ENCODE measurements at places on chromosomes 3 and 15. TPM values are rescaled to one million over a fixed set of nuclear protein-coding genes. Genes with fewer than 3 reads are reported as not detected.

Gene RBMS3
- 51.4 TPM for total RNA-seq

Gene MINDY4B
- not detected for total RNA-seq

Gene LARP6
- total RNA-seq: 34.1 TPM

Gene BCL2A1
- total RNA-seq: 0.46 TPM

Gene ITIH1
- not detected for total RNA-seq

Gene SUMF1
- 10.9 TPM for total RNA-seq

Gene DOCK3
- total RNA-seq: 4.1 TPM

Gene UACA
- 61.6 TPM for total RNA-seq

Gene ADGRG7
- total RNA-seq: not detected

Gene SAMMSON
- not detected for total RNA-seq

Gene LNP1
- 4.1 TPM for total RNA-seq

Gene MAP2K1
- 38.2 TPM for total RNA-seq

Gene C3orf49
- total RNA-seq: not detected

Gene FANCD2
- 1.7 TPM for total RNA-seq

Gene GXYLT2
- total RNA-seq: 34.8 TPM

Gene TMEM212
- total RNA-seq: not detected

Gene FEZF2
- not detected for total RNA-seq

Gene SPESP1
- total RNA-seq: 9.0 TPM

Gene CDC25A
- 0.91 TPM for total RNA-seq

Gene MUC20
- 0.86 TPM for total RNA-seq

Gene EAF2
- 5.2 TPM for total RNA-seq

Gene CRYGS
- total RNA-seq: 1.6 TPM

Gene THPO
- total RNA-seq: 0.28 TPM

Gene NPAP1
- 0.03 TPM for total RNA-seq

Gene PIGBOS1
- 8.5 TPM for total RNA-seq

Gene DPP8
- 28.7 TPM for total RNA-seq
